ENCODE measurements at places on chromosomes 5 and 9.

DNA sequence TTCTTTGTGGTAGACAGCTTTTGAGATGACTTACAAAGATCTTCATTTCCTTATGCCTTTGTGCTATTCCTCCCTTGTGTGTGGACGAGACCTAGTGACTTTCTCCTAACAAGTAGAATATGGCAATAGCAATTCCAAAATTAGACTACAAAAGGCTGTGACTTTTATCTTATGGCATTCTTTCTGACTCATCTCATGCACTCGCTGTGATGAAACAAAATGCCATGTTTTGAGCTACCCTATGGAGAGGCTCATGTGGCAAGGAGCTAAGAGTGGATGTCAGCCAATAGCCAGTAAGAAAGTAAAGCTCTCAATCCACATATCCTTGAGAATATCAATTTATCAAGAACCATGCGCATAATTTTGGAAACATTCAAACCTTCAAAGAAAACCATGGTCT lies 380.5 kb upstream of the SMC2 start:
- DNase-seq: no peak

- no peak for DNase-seq
Measured at GRCh38 chr5:124438903-124439281, 307.5 kb downstream of the ZNF608 start.

GRCh38 chr5:44842496-44843282 lies 33.9 kb downstream of the MRPS30 start:
- DNase-seq: no peak

GRCh38 chr5:149240354-149240998 lies 31.2 kb upstream of the AFAP1L1 start:
- DNase-seq: peak; percentile 70

- no peak for DNase-seq
Measured at GRCh38 chr9:80926611-80927010, 762.7 kb downstream of the TLE1 start.

DNA sequence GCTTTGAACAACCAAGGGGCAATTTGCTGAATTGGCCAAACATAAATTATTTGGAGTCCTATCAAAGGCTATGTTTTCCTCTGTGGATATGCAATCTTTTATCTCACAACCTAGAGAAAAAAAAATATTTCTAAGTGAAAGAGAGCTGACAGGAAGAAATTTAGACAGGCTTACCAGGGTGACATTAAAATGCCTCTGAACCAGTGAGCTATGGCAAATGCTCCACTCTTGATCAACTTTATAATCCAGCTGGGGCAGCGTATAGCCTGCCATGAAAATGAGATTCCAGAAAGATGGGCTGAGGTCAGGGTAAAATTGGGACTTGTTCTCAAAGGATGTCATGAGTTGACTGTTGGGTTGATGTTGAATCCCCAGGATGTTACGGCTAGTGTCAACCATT lies 399.3 kb upstream of the TRPC7 start:
- DNase-seq: no peak

DNA sequence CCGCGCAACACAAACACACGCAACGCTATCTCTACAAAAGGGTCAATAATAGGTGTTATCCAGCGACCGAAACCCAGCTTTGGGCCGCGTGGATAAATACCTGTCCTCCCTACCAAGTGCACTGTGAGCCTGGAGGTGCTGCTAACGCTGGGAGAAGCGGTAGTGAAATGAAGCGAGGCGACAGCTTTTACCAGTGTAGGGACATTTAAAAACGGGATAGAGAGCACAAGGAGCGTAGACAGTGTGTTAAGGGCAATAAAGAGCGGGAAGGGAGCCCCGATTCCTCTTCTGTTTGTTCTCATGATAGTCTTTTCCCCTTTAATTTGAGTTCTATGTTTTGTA lies 421 bp upstream of the DEPDC1B start:
- DNase-seq: no peak

- no peak for DNase-seq
Measured at GRCh38 chr9:75997206-75997605, 106.7 kb downstream of the PCSK5 start.

GRCh38 chr9:131769361-131769760 lies 29.5 kb upstream of the RAPGEF1 start:
- DNase-seq: no peak

GRCh38 chr5:112210430-112211005 lies 208.6 kb downstream of the EPB41L4A start:
- no peak for DNase-seq

GRCh38 chr9:111661150-111661801 lies at the start of gene GNG10:
Gene GNG10, plus strand, starts transcription at chr9:111661605. Its CDS starts 30 bp downstream, at chr9:111661635.
- DNase-seq: peak; percentile 64

GRCh38 chr5:120895660-120896059 lies 431.6 kb downstream of the PRR16 start:
- no peak for DNase-seq

- DNase-seq: no peak
Measured at GRCh38 chr5:37251665-37252064, 2.5 kb upstream of the CPLANE1 start.

- no peak for DNase-seq
Measured at GRCh38 chr5:176743868-176744583, 66.3 kb upstream of the UNC5A start.

DNA sequence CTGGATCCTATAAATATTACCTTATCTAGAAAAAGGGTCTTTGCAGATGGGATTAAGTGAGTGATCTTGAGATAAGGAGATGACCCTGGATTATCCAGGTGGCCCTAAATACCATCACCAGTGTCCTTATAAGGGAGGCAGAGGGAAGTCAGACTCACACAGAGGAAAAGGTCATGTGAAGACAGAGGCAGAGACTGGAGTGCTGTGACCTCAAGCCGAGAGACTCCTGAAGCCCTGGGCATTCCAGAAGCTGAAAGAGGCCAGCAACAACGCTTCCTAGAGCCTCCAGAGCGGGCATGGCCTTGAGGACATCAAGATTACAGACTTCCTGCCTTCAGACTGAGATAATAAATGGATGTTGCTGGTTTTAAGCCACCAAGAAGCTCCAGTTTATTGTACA lies 118.8 kb downstream of the ATPSCKMT start:
- no peak for DNase-seq

DNA sequence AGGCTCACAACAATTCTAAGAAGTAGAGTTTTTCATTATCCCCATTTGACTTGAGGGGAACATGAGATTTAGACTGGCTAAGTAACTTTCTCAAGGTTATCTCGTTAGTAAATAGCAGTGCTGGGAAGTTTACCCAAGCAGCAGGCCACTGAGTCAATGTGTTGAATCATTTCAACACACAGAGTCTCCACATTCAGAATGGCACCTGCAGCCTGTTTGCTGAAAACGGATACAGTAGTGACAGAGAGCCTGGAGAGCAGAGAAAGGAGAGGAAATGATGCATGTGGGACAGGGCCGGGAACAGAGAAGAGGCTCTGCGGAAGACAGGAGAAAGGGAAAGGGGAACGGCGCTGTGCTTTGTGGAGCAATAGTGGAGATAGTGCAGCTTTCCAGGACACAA lies 33.5 kb upstream of the ZSWIM6 start:
- DNase-seq: no peak

- no peak for DNase-seq
Measured at GRCh38 chr5:166251786-166252185, 2039.7 kb upstream of the WWC1 start.

DNA sequence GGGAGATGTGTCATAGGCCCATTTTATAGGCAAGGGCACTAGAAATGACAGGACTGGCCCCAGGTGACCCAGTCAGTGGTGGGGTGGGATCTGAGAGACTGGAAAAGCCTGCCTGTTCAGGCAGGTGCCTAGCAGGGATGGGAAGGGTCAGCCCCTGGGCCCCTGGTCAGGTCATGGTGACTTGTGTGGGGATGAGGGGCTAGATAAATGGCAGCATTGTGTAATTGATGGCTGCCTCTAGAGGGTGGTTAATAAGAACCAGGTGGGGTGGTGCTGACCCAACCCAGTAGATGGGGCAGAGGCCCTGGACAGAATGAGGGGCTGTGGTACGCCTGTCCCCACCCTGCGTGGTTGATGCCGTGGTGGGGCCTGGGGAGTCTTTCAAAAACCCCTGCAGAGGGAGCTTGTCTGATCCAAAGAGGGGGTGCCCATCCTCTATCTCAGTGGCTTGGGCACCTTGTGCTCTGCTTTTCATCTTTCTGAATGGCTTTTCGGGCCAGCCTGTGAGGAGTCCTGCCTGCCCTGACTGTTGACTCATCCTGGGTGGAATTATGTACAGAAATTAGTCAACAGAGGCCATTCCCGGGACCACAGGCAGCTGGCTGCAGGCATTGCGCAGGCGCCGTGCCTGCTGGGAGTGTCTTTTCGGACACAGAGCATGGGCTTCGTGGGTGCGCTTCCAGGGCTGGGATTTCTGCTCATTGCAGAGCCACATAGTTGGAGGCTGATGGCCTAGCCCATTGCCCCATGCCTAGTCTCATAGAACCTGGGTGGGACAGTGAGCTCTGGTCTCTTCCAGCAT lies 93.6 kb upstream of the PITX1 start:
- no peak for DNase-seq

DNA sequence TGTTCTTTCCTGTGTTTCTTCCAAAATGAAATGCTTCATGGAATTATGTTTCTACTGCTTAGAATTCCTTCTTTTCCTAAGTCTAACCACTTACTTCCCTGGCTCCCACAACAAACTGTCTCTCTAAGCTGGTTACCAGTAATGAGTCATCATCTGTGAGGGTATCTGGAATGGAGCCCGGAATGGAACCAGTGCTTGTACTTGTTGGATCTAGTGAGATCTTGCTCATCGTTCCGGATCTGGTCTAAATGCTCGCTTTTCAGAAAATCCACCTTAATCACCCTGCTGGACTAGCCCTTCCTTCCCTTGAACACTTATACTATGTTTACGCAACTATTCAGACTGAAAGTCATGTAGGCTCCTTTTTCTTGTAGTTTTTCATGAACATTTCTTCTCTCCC lies 184.8 kb downstream of the PBX3 start:
- DNase-seq: no peak

DNA sequence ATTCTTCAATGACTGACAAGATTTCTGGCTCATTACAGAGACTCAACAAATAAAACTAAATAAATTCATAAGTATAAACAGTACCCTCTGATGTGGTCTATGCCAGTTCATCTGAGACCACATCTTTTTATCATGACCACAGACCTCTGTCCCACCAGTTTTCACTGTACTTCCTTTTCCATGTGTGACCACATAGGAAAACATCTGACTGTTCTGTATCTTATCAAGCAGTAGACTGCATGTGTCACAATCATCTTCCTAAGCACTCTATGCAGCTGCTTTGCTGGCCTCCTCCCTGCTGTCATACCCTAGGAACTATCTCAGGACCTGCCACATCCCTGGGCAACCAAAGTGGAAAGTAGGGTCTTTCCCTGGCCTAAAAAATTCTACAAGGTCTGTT lies 205.0 kb upstream of the ZNF462 start:
- DNase-seq: no peak

GRCh38 chr5:124951661-124952060 lies 205.2 kb upstream of the ZNF608 start:
- no peak for DNase-seq

DNA sequence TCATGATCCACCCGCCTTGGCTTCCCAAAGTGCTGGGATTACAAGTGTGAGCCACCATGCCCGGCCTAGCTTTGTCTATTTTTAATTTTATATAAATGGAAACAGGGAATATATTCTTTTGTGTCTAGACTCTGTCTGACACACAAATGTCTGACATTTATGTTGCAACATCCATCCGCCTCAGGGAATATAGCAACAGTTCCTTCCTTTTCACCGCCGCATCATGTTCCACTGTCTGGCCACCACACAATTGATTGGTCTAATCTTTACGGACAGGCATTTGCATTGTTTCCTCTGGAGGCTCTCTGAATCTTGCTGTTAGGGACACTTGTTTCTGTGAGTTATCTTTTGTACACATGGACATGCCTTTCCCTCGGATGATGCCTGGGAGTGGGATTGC lies 20.1 kb upstream of the TBC1D9B start:
- no peak for DNase-seq

DNA sequence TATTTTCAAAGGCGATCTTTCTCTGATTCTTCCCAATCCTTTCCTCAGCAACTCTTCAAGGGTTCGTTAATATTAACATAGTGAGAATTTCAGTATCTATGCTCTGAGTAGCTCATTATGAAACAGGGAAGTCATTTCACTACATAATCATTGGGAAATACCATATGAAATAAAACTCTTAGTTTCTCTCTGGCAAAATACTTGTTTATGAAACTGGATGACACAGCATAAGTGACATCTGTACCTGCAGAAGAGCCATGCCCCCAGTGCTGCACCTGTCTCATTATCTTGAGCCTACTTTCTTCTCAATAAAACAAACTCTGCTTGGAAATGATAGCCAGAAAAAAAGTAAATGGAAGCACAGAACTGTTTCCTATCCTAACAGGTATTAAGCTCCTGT lies 33.8 kb upstream of the OTULIN start:
- no peak for DNase-seq

GRCh38 chr5:123701511-123702200 lies 189.7 kb downstream of the CSNK1G3 start:
- no peak for DNase-seq

DNA sequence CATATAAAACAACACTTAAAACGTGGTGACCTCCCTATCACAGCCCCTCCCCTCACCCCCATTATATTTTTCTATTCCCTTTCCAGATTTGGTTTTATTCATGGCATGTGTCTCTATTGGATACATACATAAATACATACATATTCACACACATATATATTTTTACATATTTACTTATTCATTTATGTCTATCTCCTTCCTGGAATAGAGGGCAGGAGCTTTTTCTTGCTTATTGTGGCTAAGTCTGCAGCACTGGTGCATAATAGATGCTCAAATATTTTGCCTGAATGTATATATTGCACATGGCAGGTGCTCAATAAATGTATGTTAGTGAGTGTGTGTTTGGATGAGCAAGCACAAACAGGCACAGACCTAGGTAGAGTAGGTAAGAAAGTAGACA lies 2.5 kb downstream of the AGXT2 start:
- no peak for DNase-seq

DNA sequence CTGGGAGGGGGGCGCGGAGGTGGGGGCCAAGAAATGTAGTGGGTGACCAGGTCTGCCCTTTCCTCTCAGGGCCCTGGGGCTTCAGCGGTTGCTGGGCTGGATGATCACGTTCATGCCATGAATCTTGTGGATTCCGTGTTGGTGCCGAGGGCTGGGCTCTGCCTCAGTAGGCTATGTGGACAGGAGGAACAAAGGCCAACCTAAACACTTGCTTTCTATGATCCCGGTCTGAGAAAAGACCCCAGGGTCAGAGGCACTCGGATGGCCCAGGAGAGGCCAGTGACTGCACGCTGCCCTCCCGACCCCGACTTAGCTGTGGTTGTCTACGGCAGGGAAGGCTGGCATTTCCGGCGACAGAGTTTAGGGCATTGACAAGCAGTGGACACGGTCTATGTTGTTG lies 26.6 kb downstream of the PHF2 start:
- no peak for DNase-seq

GRCh38 chr5:64789457-64789856 lies 20.7 kb downstream of the CWC27 start:
- no peak for DNase-seq

DNA sequence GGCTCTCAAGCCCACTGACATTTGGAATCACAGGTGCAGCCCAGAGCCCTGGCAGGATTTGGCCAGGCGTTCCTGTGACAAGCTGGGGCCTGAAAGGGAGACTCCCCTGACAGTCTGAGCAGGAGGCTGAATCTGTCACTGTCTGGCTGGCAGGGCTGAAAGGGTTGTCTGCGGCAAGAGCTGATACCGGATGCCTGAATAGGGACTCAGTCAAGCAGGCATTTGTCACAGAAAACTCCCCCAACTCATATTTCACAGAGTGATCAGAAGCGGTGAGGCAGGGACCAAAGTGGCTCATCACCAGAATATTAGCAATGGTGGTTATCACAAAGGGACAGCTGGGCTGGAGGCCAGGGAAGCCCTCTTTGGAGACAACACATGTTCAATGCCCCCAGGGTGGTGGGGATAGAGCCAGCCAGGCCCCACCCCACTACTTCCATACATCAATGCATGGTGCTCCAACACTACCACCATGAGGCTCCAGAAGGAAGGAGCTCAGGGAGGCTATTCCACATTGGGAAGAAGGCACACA lies 295.5 kb downstream of the DTWD2 start:
- no peak for DNase-seq

All from CD8-positive, alpha-beta T cell (primary cell).